ENCODE measurements at places on chromosomes 12 and 14. TPM values are rescaled to one million over a fixed set of nuclear protein-coding genes. Genes with fewer than 3 reads are reported as not detected.

HOXC12 gene
- total RNA-seq, result not detected

EXD2 gene
- total RNA-seq, result 3.4 TPM

DNA sequence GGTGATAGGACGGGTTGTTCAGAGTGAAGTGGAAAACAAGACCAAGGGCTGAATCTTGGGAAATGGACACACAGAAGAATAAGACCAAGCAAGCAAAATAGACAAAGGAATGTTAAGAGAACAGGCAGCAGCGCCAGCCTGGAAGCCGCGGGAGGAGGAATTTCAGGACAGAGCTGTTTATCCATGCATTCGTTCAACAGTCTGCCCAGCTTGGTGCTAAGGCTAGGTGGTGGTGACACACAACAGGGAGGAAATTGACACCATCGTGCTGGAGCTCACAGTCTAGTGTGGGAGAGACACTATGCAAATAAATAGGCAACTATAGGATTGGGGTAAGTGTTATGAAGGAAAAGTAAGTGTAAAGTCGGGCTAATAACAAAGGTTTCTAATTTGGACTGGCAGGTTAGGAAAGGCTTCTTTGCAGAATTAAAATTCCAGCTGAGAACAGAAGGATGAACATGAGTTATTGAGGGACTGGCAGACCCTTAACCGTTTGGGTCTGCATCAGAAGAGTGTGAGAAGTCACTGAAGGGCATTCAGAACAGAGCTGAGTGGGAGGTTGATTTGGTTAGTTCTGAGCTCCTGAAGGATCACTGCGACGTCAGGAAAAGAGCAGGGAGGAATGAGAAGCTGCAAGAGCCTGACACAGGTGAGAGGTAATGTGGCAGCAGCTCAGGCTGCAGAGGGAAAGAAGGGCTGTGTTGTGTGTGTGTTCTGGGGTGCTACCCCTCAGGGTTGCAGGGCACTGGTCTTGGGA is 242.6 kb upstream of the FKBP4 start:
- DNase-seq, result no peak

GRCh38 chr12:92072112-92072511 is 73.5 kb downstream of the BTG1 start:
- no peak for DNase-seq

GRCh38 chr14:49173765-49174373 is 412.3 kb downstream of the RPS29 start:
- peak; percentile 68 for DNase-seq

- no peak for DNase-seq
Observed at GRCh38 chr12:26838888-26839416, 6.0 kb upstream of the ITPR2 start.

GRCh38 chr14:65574611-65575010 is 162.1 kb downstream of the FUT8 start:
- DNase-seq, result no peak

DNA sequence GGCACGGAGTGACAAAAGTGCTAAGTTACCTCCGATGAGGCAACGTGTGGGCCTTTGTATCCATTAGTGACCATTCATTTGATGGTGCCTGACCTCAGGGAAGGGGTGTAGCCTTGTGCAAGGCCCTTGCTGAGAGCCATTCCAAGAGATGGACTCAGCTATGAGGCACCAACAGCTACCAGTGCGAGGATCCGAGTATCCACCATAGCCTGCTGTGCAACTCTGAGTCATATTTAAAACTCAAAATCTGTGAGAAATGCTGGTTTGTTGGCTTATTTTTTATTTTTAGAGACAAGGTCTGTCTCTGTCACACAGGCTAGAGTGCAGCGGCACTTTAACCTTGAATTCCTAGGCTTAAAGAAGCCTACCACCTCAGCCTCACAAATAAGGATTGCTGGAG is 25.1 kb upstream of the WNK1 start:
- no peak for DNase-seq

GRCh38 chr14:88521818-88522217 is 33.0 kb downstream of the PTPN21 start:
- no peak for DNase-seq

GRCh38 chr14:33675415-33676130 is 275.3 kb downstream of the EGLN3 start:
- DNase-seq, result no peak

- DNase-seq, result no peak
Observed at GRCh38 chr12:55938826-55939501, 8.0 kb downstream of the DGKA start.

Measured in activated CD8-positive, alpha-beta T cell treated with anti-CD3 and anti-CD28 coated beads, Interleukin-2, amount 10 ng/mL, durations not matched to agents 7 days and 5 days (primary cell).